Lower leg skin (tissue), 4 donors: ENCODE measurements at places on chromosomes 3 and 15. TPM values are rescaled to one million over a fixed set of nuclear protein-coding genes. Genes with fewer than 3 reads are reported as not detected.

The GOLGA6L7 gene
- total RNA-seq = not detected

The CDCP1 gene
- total RNA-seq = 43.8 TPM

The TFDP2 gene
- total RNA-seq = 78.7 TPM

The CAMKV gene
- total RNA-seq = not detected
